ENCODE measurements at places on chromosomes 6 and 20.

DNA sequence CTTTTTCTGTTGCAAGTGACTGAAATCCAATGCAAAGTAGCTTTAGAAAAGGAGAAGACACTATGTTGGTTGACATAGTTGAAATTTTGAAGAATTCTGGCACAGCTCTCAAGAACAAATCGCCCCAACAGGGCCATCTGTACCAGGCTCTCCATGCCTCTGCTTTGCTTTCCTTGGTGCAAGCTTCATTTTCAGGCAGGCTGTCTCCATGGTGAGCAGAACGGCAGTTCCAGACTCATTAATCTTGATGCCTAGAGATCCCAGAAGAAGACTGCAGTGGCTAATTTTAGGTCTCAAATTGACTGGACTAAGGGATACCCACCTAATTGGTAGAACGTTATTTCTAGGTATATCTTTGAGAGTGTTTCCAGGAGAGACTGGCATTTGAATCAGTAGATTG lies 950.7 kb upstream of the FLRT3 start:
- DNase-seq: no peak

DNA sequence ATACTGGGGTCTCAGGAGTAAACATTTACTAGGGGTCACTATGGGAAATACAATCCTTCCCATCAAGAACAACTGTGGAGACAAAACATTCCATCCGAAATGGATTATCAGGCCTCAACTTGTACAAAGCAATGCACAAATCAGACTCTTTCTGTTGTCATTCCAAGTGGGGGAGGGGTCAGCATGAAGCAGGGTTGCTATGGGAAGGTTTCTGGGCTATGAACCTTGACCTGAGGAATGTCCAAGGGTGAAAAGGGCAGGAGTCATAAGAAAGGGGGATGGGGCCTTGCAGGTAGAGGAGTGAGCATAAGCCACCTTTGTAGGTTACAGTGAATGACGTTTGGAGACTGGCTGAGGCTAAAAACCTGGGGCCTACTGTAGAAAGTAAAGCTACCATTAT lies 3.1 kb downstream of the METTL24 start:
- no peak for DNase-seq

DNA sequence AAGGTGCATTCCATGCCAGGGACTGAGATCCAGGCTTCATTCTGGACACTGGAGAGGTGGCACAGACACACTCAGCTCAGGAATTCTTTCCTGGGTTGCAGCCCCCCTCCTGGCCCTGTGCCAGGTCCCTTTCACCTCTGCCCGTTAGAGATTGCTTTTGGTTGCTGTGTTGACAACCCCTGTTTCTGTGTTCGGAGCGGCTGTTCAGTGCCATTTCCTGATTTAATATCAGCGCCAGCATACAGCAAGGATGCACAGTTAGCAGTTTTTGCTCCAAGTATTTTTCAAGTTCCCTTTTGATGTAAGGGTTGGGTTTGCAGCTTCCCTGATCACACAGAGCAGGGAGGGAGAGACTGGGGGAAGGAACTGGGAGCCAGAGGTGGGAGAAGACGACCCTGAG lies 8.5 kb upstream of the MAFB start:
- DNase-seq: no peak

- DNase-seq: no peak
Measured at GRCh38 chr20:10074513-10074912, 39.7 kb downstream of the ANKEF1 start.

DNA sequence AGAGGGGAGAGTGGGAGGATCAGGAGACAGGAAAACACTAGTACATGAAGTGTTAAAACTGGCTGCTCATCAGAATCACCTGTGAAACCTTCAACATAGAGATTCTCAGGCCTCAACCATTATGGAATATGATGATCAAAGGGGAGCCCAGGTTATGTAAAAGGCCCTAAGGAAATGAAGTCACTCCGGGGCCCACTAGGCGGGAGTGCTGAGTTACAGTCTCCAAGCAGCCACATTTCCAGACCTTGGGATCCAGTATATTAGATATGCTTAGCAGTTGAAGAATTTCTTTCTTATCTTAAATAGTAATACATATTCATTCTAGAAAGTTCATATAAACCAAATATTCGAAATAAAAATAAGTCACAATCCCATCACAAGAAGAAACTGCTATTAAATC lies 476.3 kb downstream of the PRKN start:
- DNase-seq: no peak

- DNase-seq: no peak
Measured at GRCh38 chr6:20870493-20870892, 336.2 kb downstream of the CDKAL1 start.

DNA sequence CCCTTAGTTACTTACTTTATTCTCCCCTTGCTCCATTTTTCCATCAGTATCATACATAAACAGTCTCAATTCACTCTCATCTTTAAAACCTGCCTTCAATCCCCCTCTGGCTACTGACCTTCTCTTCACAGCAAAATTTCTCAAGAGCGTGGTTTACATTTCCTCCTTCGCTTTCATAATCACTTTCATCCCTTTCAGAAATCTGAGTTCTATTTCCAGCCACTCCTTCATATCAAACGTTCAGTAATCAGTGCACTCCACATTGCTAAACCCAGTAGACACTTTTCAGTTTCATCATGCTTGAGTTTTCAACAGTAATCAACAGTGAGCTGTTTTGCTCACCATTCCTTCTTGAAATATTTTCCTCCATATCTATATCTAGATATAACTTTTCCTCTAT lies 176.7 kb upstream of the HSF2 start:
- no peak for DNase-seq

GRCh38 chr6:113495521-113495920 lies 361.6 kb upstream of the MARCKS start:
- no peak for DNase-seq

DNA sequence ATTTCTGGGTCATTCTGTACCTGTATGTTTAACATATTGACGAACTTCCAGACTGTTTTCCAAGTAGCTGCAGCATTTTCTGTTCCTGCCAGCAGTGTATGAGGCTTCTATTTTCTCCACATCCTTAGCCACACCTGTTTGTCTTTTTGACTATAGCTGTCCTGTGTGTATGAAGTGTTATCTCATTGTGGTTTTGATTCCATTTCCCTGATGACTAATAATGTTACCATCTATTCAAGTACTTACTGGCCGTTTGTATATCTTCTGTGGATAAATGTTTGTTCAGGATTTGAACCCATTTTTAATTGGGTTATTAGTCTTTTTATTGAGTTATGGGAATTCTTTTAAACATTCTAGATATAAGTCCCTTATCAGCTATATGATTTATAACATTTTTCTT lies 95.2 kb downstream of the JAG1 start:
- no peak for DNase-seq

DNA sequence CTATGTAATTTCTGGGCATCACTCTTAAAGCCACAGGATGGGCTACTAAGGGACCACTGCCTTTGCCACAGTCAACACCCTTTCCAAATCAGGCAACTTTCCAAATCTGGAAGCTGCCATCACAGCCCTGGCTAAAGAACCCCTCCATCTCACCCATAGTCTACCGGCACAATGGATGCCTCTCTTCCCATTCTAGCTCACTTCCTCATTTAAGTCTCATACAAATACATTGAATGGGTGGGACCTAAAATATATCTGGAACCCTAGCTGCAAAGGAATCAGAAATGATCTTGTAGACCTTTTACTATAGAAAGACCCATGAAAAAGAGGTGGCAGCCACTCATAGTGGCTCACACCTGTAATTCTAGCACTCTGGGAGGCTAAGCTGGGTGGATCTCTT lies 3.3 kb upstream of the TREML4 start:
- DNase-seq: no peak

Measured in stimulated activated CD4-positive, alpha-beta T cell treated with anti-CD3 and anti-CD28 coated beads, Interleukin-2, amount 100 ng/mL, for 24 hours (primary cell).